Panc1 (cell line): ENCODE measurements at places on chromosomes 16 and 17. TPM values are rescaled to one million over a fixed set of nuclear protein-coding genes. Genes with fewer than 3 reads are reported as not detected.

DNA sequence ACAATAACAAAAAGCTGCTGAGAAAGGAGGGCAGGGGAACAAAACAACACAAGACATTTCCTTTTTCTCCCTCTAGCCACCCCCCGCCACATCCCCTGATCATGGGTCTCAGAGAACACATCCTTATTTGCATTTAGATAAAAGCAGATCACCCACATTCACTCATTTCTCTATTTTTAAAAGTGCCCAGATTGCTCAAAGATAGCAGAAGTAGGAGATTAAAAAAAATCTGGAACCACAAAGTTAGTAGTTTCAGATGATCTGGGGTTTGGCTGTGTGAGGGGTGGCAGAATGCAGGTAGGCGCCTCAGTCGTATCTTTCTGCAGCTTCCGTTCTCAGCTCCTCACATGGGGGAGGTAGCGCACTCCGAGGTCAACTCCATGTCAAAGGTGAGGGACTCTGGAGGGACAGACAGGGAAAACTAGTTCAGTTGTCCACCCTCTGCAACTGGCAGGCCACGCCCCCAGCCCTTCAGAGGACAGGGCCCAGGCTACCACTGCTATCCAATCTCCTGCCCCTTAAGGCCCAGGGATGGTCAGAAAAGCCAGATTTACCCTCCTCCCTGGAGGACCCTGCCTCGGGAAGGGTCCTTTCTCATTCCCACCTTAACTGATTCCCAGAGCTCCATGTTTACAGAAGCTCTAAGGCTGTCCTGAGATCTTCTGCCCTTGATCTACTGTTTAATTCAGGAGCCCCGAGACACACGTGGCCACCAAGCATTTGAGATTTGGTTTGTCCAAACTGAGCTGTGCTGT, 27.3 kb downstream of the STAT5A start:
- peaks cover 65% of the 10 kb centered on the region for H3K4me1 ChIP-seq
- peak overlapping the region; percentile 69 for H3K27ac ChIP-seq

The FSCN2 gene
- total RNA-seq: 1.2 TPM

The ABR gene
- 172 TPM for total RNA-seq

- no peaks in the 10 kb centered on the region for H3K36me3 ChIP-seq
- H3K27me3 ChIP-seq: no peaks in the 10 kb centered on the region
- no peak for DNase-seq
- H3K27ac ChIP-seq: no peak overlapping the region
- H3K4me1 ChIP-seq: no peaks in the 10 kb centered on the region
- H3K4me3 ChIP-seq: no peak overlapping the region
Observed at GRCh38 chr16:13150181-13150885, 248.9 kb downstream of the SHISA9 start.

DNA sequence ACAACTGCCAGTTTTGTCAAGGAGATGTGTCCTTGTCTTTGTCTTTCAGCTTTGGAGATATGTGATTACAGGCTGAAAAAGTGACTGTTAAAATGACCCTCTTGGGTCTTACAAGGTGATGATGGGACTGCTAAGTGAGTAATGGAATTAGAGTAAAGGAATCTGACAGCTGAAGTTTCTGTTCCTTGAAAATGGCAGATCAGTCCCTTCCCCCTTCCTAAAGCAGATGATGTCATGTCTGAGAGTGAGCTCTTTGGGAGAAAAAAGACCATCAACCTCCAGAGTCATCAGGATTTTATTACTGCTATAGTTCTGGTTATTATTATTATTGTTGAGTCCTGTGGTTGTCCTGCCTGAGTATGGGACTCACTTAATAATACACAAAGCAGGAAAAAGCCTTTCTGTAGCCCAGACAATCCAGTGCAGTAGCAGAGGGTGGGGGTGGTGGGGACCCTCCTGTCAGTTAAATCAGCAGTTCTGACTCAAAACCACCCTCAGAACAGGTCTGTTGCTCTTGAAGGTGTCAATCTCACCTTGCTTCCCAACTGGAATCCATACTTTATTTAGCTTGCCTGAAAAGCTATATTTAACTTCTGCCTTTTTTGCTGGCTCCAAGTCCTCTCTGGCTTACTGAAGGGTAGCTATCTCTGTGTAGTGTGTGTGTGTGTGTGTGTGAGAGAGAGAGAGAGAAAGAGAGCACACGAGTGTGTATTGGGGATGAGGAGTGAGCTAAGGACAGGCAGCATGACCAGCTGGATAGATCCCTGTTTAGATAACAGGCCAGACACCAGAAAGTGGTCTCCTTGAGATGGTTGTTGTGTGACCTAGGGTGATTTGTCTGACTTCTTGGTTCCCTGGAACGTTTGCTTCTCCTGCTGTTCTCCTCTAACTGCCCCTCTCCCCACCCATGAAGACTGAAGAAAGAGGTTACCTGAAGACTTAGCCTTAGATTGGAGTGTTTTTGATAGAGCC, 4.9 kb downstream of the HROB start:
- H3K4me1 ChIP-seq: no peaks in the 10 kb centered on the region
- DNase-seq: no peak
- no peak overlapping the region for H3K4me3 ChIP-seq
- H3K36me3 ChIP-seq: no peaks in the 10 kb centered on the region; the same call in 1 of the 2 replicates

DNA sequence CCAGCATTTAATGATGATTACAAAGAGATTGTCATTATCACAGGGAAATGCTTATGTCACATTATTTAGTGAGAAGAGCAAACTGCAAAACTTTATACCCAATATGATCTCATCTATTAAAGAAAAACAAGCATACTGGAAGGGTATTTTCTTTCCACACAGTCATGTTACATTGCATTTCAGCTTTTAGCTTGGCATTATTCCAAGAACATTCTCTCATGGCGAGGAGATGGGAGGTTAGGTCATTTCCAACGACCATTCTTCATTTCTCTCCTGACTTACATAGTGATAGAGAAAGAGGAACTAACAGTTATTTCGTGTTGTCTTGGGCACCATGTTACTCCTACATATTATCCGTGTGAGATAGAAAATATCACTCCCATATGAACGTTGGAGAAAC, 309.4 kb upstream of the XYLT1 start:
- no peak overlapping the region for H3K4me3 ChIP-seq
- no peak for DNase-seq
- no peaks in the 10 kb centered on the region for H3K4me1 ChIP-seq
- no peaks in the 10 kb centered on the region for H3K27me3 ChIP-seq

- H3K4me3 ChIP-seq: no peak overlapping the region
- H3K27ac ChIP-seq: no peak overlapping the region
- no peak for DNase-seq
- H3K36me3 ChIP-seq: no peaks in the 10 kb centered on the region
Observed at GRCh38 chr16:58299757-58300349, 5.0 kb upstream of the PRSS54 start.

The FBXW10B gene
- 0.54 TPM for total RNA-seq

DNA sequence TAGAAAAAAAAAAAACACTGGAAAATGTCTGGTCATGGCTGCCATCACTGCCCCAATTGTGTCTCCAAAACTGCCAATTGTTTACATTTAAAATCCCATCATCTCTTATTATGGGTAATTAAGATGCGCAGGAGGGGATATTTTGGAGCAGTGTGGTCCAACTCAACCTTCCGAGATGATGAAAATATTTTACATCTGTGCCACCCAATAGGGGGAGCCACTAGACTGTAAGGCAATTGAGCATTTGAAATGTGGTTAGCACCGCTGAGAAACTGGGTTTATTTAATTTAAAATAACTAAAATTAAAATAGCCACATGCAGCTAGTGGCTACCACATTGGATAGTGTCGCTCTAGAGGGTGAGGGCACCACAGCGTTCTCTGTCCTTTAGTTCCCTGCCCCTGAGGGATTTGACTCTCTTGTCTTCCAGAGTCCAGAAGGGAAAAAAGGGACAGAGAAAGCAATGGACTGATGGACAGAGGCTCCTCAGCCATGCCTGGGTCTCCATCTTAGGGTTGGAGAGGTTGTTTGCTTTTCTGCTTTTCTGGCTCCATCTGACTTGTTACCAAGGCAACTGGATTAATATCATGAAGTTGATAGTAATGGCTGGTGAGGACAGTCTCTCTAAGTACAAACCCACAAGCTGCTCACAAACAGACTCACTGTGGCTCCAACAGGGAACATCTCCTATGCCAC, 3.5 kb downstream of the MPO start:
- no peaks in the 10 kb centered on the region for H3K36me3 ChIP-seq
- DNase-seq: no peak
- no peak overlapping the region for H3K4me3 ChIP-seq
- no peaks in the 10 kb centered on the region for H3K4me1 ChIP-seq
- H3K27ac ChIP-seq: no peak overlapping the region

The CFAP119 gene
- 21.0 TPM for total RNA-seq

The KCNH6 gene
- total RNA-seq: not detected

GRCh38 chr17:79304884-79305283, 230.3 kb downstream of the ENGASE start:
- no peaks in the 10 kb centered on the region for H3K4me1 ChIP-seq
- peaks cover 7% of the 10 kb centered on the region for H3K27me3 ChIP-seq
- H3K36me3 ChIP-seq: no peaks in the 10 kb centered on the region
- no peak for DNase-seq
- H3K4me3 ChIP-seq: no peak overlapping the region

DNA sequence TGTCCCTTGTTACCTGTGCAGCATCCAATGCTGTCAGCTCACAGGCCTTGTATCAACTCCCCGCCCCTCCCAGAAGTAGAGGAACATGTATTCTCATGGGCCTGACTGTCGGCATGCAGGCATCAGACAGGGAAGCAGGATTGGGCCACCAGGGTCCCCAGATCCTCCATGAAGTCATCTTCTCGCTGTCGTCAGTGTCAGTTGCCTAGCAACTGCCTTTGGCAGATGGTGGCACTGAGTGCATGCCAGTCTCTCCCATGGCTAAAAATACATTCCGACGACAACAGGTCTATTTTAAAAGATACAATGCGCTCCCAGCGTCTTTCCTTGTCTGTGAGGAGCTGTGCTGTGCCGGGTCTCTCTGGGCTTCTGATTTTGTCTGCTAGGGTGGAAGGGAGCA, 36.8 kb upstream of the CES5A start:
- no peaks in the 10 kb centered on the region for H3K27me3 ChIP-seq
- no peaks in the 10 kb centered on the region for H3K4me1 ChIP-seq
- DNase-seq: no peak
- H3K36me3 ChIP-seq: no peaks in the 10 kb centered on the region
- no peak overlapping the region for H3K27ac ChIP-seq
- H3K4me3 ChIP-seq: no peak overlapping the region

GRCh38 chr17:69331756-69332155, 4.8 kb upstream of the ABCA5 start:
- no peaks in the 10 kb centered on the region for H3K4me1 ChIP-seq
- no peak for DNase-seq

The KRT15 gene
- total RNA-seq: 70.4 TPM

The KIF19 gene
- not detected for total RNA-seq

- H3K4me3 ChIP-seq: no peak overlapping the region
- H3K27me3 ChIP-seq: no peaks in the 10 kb centered on the region
- no peaks in the 10 kb centered on the region for H3K36me3 ChIP-seq
- no peaks in the 10 kb centered on the region for H3K4me1 ChIP-seq
Observed at GRCh38 chr17:58741121-58741625, 14.5 kb upstream of the PPM1E start.

- no peak for DNase-seq
- no peaks in the 10 kb centered on the region for H3K27me3 ChIP-seq
- no peaks in the 10 kb centered on the region for H3K4me1 ChIP-seq
- no peak overlapping the region for H3K27ac ChIP-seq
Observed at GRCh38 chr16:35296962-35297653, 1837.7 kb downstream of the TP53TG3F start.

DNA sequence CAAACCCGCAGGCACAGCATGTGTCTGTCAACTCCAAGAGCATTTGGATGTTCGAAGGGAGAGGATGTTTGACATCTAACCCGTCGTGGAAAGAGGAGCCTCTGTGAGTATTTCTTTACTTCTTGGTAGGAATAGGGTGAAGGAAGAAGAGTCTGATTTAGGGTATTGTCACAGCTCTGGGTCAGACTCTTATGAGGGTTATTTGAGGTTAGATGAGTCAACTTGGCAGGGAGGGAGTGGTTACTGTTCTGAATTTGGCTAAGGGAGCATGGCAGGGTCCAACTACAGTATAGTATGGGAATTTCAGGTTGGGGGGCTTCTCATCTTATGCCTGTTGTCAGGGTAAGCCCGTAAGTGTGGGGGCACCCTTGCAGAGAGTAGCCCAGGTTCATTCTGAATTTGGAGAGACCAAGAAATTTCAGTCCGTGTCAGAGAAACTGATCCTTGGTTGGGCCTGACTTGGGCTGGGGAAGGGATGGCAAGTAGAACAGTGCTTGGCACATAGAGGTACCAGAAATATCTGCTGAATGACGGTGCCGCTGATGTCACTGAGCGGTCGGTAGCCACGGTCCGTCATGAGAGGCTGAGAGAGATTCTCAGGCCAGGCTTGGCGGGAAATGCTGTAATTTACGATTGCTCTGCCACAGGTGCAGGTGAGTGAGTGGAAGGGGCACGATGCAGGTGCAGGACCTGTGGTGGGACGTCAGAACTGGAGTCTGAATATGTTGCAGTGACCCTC, 43.2 kb downstream of the MYH3 start:
- H3K4me1 ChIP-seq: no peaks in the 10 kb centered on the region
- DNase-seq: no peak
- H3K4me3 ChIP-seq: no peak overlapping the region
- H3K36me3 ChIP-seq: no peaks in the 10 kb centered on the region

The CCL15 gene
- not detected for total RNA-seq

GRCh38 chr16:48901712-48902374, 291.9 kb upstream of the N4BP1 start:
- no peaks in the 10 kb centered on the region for H3K4me1 ChIP-seq
- no peaks in the 10 kb centered on the region for H3K27me3 ChIP-seq
- DNase-seq: no peak
- no peak overlapping the region for H3K27ac ChIP-seq

- H3K27me3 ChIP-seq: no peaks in the 10 kb centered on the region
- H3K4me1 ChIP-seq: no peaks in the 10 kb centered on the region
- no peak overlapping the region for H3K27ac ChIP-seq
- no peak for DNase-seq
- H3K4me3 ChIP-seq: no peak overlapping the region
Observed at GRCh38 chr16:85069171-85069570, 41.6 kb downstream of the KIAA0513 start.

The GPS1 gene
- total RNA-seq: 175 TPM

- no peaks in the 10 kb centered on the region for H3K27me3 ChIP-seq
- H3K4me1 ChIP-seq: peaks cover 41% of the 10 kb centered on the region
- peak overlapping the region; percentile 74 for H3K27ac ChIP-seq
- no peak for DNase-seq
- H3K36me3 ChIP-seq: no peaks in the 10 kb centered on the region
- H3K4me3 ChIP-seq: no peak overlapping the region
Observed at GRCh38 chr17:67388986-67389385, 11.9 kb downstream of the PITPNC1 start.

DNA sequence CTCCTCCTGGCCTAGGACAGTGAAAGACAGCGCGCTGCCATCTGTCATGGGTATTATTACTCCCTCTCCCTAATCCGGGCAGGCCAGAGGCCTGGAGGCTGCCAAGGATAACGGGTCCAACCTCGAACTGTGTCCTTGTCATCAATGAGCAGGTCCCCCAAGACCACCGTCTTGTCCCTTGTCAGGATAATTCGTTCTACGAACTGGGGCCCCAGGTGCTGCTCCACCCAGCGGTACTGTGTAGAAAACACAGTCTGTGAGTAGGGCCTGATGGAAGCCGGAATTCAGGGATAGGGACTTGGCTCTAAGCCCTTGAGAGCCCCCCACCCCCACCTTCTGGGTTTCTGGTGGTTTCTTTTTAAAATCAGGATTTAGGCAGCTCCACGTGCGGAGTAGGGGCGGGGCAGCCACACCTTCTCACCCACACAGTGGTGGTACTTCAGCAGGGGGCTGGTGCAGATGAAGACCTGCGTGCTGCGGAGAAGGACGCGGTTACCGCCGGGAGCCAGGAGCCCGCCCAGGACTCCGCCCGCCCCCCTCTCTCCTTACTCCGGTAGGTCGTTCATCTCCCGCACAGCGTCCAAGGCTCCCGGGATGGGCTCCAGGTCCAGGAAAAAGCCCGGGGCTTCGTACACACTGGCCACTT, 787 bp downstream of the NT5C start:
- no peak for DNase-seq
- no peaks in the 10 kb centered on the region for H3K27me3 ChIP-seq
- H3K4me1 ChIP-seq: peaks cover 25% of the 10 kb centered on the region
- peak overlapping the region; percentile 72 for H3K4me3 ChIP-seq
- peak overlapping the region; percentile 93 for H3K27ac ChIP-seq
- peaks cover 3% of the 10 kb centered on the region; the same call in 1 of the 2 replicates for H3K36me3 ChIP-seq
